ENCODE measurements at places on chromosomes 2 and 18.

GRCh38 chr2:10750610-10751009 is 29.2 kb downstream of the ATP6V1C2 start:
- peak; percentile 64 for DNase-seq

- no peak for DNase-seq
Observed at GRCh38 chr2:232273903-232274643, 104.5 kb upstream of the ALPP start.

DNA sequence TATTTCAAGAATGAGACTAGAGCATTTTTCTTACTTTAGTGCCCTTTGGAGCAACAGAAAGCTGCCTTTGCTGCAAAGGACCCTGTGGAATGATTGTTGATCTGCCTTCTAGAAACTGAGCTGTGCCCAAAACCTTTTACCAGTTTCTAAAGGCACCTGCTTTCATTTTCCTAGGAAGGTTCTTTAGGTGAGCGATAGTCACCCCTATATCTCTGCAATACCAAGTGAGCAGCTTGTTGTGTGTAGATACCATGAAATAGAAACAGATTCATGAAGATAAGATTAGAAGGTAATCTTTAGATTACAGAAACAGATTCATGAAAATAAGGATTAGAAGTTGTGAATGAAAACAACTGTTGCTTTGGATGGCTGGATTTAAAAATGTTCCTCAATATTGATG is 202.3 kb downstream of the PLCL1 start:
- no peak for DNase-seq

DNA sequence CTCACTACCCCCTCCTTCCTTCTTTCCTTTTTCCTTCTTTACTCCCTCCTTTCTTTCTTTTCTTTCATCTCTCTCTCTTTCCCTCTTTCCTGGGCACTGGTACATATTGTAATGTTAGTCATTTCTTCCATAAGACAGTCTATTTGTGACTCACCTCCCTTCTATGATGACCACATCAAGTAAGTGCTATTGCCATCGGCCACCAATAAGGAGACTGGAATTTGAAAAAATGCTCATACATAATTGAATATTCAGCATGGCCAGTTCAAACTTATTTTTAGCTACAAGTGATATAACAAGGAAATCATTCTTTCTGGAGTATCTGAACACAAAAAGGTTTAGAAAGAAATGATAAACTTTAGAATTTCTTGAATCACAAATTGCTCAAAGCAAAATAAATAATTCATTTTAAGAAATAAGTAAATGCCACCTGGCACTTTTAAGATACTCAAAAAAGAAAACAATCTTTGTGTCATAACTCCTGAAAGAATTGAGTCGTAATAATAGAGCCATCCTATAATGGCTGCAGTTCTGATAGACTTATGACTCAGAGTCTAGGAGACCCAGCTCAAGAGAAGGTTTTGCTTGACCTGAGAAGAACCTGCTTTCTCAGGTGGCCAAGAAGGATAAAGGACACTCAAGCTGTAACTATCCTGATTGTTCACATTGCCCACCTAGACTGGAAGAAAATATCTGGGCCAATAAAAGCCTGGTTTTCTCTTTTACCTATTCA is 51.6 kb upstream of the CCBE1 start:
- DNase-seq: peak; percentile 94

Data from LHCN-M2 (cell line).